Stimulated activated CD4-positive, alpha-beta T cell treated with anti-CD3 and anti-CD28 coated beads, Interleukin-2, amount 100 ng/mL, for 24 hours (primary cell): ENCODE measurements at places on chromosomes 4 and X.

DNA sequence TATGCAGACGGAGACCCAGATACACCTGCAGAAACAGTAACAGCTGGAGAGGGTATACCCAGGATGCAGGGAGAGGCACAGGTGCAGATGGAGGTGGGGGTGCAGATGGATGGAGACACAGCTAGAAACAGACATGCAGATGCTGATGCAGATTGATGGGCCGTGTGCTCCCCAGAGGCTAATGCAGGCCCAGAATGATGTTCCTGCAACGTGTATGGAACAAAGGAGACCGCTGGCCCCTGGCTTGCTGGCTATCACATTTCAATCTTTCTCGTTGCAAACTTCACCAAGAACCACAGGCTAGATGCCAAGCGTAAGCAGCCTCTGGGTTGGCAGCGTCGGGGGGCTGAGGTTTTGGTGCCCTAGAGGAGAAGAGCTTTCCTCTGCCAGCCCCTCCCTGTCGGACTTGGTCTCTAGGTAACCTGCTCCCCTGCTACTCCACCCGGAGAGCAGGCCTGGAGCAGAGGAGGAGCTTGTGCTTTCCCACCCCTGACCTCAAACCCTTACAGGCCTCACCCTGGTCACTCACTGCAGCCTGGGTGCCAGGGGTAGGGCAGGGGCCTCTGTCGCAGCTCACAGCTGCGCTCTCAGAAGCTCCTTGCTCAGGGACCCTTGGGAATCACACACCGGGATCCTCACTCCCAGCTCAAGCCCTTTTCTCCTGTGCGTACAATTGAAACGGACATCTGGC, 69.0 kb upstream of the PSAPL1 start:
- no peak for DNase-seq

GRCh38 chr4:5399790-5400421, 308.5 kb downstream of the EVC2 start:
- DNase-seq = no peak

DNA sequence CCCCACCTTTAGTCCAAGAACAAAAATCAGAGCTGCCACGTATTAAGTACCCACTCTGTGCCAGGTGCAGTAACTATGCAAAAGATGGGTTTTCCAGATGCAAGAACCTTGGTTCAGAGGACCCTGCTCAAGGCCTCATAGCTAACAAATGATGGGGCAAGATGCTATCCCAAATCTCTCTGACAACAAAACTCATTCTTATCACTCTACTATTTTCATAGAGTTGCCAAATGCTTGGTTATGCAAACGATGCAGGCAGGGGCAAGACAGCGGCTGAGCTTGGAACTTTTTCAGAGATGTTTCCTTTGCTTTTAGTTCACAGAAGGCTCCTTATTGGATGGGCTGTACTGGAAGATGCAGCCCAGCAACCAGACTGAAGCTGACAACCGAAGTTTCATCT, 30.5 kb downstream of the PKD2 start:
- DNase-seq = no peak

DNA sequence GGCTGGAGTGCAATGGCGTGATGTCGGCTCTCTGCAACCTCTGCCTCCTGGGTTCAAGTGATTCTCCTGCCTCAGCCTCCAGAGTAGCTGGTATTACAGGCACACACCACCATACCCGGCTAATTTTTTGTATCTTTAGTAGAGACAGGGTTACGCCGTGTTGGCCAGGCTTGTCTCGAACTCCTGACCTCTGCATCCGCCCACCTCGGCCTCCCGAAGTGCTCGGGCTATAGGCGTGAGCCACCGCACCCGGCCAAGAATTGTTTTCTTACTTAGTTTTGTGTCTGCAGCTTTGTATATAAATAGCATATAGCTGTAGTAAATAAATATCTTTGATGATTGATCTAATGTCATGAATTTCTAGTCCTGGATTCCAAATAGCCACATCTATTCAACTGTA, 81.1 kb downstream of the IL1RAPL1 start:
- DNase-seq = no peak

- no peak for DNase-seq
Measured at GRCh38 chrX:54540289-54540688, 10.3 kb downstream of the GNL3L start.

GRCh38 chr4:29467044-29467717, 1253.0 kb upstream of the PCDH7 start:
- no peak for DNase-seq

DNA sequence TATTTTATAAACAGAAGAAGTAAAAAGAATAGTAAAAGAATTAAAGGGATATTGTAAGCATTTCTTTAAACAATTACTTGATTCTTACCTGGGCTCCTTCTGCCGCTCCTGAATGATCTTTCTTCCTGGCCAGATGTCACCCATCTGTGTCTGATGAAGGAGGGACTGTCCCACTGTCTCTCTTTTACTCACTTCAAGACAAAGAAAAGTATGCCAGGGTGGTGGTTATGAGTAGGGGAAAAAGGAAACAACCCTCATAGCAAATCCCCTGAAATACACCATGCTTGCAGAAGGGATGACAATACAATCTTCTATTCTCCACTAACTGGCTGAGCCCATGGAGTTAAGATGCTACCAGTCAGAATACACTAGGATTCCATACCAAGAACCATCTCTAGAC, 31.1 kb downstream of the SYTL4 start:
- no peak for DNase-seq

- DNase-seq = no peak
Measured at GRCh38 chrX:149208307-149208706, 296.8 kb downstream of the IDS start.

DNA sequence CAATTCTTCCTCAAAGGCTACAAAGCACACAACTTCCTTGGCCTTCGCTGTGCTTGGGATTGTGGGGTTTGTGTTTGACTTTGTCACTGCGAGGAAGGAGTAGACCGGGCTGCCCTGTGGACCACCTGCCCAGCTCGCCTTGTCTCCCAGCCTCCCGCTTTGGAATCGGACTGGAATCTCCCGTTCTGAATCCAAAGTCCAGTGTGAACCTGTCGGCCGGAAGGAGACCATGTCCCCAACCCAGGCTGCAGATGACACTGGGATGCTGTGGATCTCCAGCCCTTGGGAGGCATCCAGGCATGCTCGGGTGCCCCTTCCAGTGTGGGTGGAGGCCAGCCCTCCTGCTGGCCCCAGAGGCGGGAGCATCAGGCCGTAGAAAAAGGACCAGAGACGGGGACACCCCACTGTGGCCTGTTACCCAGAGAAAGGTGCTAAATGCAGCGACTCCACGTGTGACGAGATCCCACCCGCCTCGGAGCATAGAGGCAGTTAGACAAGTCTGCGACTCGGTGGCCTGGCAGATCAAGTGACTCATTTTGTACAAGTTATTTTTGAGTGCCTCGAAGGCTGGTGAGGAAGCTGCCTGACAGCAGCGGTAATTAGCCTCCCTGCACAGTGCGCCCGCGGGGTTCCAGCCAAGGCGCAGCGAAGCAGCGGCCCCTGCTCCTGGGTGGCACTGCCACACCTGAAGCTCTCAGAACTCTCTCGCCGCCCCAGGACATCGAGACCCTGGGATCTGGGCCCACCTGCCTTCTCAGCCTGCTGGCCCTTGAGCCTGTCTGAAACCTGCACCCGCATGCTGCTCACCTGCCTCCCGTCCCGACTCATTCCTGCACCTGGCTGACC, 57.5 kb downstream of the ADRA2C start:
- no peak for DNase-seq

DNA sequence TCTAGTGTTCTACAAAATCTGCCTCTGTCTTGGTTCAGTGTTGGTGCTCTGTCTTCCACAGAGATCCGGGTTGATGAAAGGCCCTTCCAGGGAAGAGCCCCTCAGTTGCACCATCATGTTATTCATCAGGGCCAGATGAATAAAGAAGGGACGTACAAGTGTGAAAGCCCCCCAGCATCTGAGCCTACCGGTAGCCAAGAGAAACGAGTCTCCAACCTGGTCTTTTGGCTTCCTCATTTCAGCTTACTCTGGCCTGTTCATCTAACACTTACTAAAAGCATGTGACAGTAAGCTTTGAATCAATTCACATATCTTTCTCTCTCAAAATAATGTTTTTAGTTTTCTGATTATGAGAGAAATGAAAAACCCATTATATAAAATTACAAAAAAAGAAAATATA, 19.2 kb downstream of the MEPE start:
- DNase-seq = no peak

DNA sequence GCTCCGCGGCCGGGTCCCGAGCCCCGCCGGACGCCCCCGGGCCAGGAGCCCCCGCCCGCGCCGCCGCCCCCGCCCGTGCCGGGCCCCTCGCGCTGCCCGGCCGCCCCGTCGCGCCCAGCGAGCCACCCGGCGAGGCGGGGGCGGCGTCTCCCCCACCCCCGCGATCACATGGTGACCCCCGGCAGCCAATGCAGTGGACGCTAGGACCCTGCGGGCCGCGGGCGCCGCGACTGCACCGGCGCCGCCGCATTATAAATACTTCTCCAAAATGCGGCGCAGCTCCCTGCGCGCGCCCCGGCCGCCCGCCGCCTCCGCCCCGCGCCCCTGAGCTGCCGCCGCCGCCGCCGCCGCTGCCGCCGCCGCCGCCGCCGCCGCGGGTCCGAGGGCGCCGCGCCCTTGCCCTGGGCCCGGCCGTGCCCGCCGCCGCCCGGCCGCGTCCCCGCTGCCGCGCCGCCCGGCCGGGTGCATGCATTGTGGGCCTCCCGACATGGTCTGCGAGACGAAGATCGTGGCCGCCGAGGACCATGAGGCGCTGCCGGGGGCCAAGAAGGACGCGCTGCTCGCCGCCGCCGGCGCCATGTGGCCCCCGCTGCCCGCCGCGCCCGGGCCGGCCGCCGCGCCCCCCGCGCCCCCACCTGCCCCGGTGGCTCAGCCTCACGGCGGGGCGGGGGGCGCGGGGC, at the start of gene NAT8L:
Gene NAT8L (plus strand): TSS at position 282 of the 680 bp plus-strand sequence. CDS start 185 bp downstream, at position 467.
- DNase-seq = no peak

GRCh38 chrX:131958724-131959123, 64.4 kb upstream of the STK26 start:
- no peak for DNase-seq

GRCh38 chrX:97266406-97267121, 382.9 kb downstream of the RPA4 start:
- DNase-seq = no peak

DNA sequence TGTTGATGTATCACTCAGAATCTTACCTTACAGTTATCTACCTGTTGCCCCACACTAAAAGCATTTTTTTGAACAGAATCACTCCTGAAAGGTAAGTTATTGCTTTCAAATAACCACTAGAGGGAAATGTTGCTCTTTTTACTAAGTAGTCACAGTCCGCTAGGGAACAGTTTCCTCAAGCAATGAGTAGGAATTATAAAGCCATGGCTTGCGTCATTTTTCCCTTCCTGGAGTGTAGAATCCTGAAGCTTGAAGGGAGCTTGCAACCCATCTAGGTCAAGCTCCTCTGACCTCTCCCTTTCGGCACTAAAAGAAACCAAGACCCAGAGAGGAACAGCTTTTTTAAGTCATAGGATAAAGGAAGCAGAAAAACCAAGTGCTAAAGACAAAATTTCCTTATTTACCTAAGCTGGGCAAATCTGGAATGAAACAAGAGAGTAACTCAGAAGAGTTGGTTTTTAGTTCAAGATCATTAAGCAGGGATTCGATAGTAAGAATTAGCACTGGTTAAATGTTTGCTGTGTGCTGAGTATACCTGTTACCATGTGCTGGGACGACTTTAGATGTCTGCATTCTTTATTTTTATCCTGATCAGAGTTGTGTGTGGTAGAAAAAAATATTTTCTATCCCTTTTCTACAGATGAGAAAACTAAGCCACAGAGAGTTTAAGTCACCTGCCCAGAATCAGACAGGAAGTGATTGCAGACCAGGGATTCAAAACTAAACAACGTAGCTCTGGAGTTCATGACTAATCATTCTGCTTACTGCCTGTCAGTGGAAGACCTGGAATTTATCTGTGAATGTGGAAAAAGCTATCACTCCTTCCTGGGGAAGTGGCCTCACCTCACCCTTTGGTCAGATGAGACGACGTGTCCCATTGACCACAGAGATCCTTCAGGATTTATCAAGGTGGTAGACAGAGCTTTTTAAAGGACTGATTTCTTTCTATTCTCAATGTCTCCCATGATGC, 631.5 kb downstream of the RAB28 start:
- DNase-seq = no peak

DNA sequence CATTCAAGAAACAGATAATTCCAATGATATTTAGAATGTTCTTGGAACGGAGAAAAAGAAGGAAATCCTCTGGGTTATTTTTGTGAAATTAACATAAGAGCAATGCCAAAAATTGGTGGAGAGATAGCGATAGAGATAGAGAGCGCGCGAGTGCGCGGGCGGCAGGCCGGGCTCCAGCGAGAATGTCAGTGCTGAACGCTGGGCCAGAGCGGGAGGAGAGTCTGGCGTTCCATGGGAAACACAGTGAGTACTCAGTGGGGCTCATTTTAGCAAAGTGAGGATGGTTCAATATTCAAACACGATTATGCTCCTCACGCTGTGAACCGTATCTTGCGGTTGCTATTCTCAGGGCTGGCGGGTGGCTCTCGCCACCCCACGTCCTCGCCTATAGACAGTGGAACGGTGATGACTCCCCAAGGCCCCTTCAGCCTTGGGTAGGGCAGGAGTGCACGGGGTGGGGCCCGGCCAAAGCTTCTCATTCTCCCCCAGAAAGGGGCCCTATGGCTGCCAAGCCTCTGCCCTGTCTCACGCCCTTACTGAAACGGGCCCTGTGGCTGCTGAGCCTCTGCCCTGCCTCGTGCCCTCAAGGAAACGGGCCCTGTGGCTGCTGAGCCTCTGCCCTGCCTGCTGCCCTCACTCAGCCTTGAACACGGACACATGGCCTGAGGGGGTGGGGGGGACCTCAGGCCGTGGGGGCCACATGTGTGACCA, 16.9 kb downstream of the CPLX1 start:
- DNase-seq = no peak

DNA sequence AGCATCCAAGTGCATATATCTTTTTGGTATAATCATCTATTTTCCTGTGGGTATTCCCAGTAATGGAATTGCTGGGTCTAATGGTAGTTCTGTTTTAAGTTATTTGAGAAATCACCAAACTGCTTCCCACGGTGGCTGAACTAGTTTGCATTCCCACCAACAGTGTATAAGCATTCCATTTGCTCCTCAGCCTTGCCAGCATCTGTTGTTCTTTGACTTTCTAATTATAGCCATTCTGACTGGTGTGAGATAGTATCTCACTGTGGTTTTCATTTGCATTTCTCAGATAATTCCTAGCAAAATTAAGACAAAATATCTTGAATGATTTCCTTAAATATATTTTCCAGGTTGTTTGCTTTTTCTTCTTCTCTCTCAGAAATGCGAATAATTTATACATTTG, 341.1 kb downstream of the GBA3 start:
- no peak for DNase-seq

DNA sequence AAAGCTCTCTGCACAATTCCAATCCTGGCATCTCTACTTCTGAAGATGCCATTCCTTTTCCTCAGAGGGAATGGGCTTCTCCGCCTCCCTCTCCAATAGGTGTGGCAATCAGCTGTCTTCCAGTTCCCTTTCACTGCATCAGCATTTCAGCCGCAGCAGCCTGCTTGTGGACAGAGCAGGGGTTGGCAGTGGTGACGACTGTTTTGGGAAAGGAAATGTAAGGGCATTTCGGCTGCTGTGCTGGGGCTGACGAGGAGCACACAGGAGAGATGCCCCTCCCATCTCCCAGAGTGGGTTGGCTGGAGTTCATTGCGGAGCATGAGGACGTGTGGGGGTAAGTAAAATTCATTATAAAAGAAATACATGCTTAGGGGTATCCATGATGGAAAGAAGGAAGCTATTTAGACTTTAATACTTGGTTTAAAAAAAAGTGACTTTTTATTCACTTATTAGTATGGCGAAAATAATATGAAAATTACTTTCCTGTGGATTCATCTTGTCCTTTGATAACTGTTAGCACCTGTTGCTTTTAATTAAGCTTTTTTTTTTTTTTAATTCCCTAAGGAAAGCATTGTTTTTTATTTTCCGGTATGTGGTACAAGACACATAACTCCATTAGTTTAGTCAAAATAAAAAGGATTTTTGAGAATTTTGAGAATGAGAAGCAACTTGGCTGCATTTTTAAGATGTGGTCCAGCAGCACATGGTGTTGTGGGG, at the start of gene LIMCH1:
Gene LIMCH1 (plus strand): TSS at position 141 of the 717 bp plus-strand sequence. CDS start 67,839 bp downstream, outside the sequence.
- DNase-seq = no peak
